T47D (cell line): ENCODE measurements at places on chromosomes 6 and 20.

DNA sequence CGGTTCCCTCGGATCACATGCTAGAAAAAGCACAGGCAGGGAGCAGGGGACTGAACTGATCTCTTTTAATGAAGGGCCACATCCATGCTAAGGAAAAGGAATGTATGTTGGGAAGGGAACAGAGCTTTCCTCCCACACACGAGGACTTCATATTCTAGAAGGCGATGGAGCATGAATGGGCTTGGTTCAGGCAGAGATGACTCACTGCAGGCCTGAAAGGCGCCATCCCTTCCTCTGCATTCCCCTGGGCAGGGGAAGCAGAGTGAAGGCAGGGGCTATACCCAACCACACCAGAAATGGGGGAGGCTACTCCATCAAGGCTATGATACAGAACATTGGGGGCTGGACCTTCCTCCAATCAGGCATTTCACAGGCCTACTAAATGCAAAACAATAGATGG lies 30.6 kb downstream of the ELMO2 start:
- no peak for DNase-seq

GRCh38 chr20:62755817-62756724 lies 40.2 kb upstream of the MRGBP start:
- DNase-seq: peak; percentile 52

GRCh38 chr6:48817333-48818051 lies 645.6 kb downstream of the MMUT start:
- DNase-seq: no peak

GRCh38 chr6:53916804-53917463 lies 122.1 kb downstream of the LRRC1 start:
- no peak for DNase-seq

- no peak for DNase-seq
Observed at GRCh38 chr6:151391471-151392413, at the start of gene ZBTB2. Gene ZBTB2, minus strand, starts transcription at chr6:151391559. Its CDS starts 17,922 bp downstream, at chr6:151373637.

- DNase-seq: no peak
Observed at GRCh38 chr6:10362300-10362699, 52.6 kb downstream of the TFAP2A start.

DNA sequence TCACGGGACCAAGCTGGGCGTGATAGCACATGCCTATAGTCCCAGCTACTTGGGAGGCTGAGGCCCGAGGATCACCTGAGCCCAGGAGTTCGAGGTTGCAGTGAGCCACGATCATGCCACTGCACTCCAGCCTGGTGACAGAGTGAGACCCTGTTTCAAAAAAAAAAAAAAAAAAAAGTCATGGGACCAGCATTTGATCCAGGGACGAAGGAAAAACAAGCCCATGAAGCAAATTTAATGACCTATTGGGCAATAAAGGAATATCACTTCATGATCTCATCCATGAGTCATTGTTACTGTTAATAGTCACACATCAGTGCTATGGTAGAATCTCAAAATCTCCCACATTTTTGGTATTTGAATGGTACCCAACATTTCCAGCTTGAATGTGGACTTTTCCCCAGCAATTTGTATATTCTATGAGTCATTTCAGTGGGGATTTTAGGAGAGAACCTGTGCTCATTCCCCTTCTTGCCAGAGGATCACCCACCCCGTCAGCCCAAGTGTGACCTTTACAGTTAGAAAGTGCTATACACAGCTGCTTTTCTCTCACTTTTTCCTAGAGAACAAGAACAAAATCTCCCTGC lies 8.5 kb upstream of the SOD2 start:
- no peak for DNase-seq

DNA sequence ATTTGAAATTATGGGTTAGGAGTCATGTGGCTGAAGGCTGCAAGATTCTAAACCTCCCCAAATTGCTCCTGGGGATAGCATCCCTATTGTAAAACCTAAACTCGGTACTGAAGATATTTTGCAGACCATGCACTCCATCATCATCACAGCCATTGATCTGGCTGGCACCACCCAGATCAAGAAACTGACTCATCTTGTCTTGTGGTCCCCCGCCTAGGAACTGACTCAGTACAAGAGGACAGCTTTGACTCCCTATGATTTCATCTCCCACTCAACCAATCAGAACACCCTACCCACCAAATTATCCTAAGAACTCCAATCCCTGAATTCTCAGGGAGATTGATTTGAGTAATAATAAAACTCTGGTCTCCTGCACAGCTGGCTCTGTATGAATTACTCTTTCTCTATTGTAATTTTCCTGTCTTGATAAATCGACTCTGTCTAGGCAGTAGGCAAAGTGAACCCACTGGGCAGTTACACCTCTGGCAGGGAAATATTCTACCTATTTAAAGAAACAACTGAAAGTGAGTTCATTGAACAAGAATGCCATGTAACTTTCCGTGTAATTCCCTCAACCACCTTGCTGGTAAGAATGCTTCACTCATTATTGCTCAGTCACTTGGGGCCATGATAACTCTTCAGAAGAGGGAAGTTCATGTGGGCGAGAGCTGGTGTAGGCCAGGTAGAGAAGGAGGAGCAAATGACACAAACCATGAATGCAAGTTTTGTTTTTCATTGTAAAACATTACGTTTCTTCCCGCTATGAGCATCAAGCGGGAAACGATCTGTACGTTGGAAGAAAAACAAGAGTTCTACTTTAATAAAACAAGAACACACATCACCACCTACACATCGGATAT lies 602.9 kb upstream of the ARID1B start:
- DNase-seq: no peak

GRCh38 chr6:12483712-12484111 lies 193.6 kb downstream of the EDN1 start:
- DNase-seq: no peak

- no peak for DNase-seq
Observed at GRCh38 chr6:111445861-111446267, 37.2 kb downstream of the REV3L start.

DNA sequence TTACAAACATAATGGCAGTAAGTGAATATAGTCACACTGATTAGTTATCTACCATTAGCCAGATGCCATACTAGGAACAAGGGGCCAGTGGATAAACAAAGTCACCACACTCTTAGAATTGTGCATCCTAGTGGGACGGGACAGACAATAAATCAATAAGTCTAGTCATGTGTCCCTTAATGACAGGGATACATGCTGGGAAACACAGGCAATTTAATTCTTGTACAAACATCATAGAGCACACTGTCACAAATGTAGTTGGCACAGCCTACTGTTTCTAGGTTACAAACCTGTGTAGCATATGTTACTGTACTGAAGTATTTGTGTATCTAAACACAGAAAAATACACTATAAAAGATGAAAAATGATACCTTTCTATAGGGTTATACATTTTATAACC lies 123.0 kb upstream of the FAM184A start:
- no peak for DNase-seq

DNA sequence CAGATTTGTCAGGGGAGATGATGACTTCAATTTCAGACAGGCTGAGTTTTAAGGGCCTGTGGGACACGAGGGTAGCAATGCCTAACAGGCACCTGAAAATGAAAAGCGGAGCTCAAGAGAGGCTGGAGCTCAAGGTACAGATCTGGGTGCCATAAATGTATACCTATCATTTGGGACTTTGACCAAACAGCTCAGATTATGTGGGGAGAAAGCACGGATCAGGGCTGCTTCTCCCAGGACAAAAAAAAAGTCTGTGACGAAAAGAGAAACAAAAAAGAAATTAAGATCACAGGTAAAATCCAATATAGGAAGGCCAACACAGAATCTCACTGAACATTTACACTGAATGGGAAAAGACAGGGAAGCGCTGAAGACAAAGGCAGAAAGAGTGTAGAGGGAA lies 1.9 kb downstream of the PRELID3B start:
- DNase-seq: no peak

GRCh38 chr20:4491643-4492042 lies 230.1 kb upstream of the PRND start:
- DNase-seq: no peak

DNA sequence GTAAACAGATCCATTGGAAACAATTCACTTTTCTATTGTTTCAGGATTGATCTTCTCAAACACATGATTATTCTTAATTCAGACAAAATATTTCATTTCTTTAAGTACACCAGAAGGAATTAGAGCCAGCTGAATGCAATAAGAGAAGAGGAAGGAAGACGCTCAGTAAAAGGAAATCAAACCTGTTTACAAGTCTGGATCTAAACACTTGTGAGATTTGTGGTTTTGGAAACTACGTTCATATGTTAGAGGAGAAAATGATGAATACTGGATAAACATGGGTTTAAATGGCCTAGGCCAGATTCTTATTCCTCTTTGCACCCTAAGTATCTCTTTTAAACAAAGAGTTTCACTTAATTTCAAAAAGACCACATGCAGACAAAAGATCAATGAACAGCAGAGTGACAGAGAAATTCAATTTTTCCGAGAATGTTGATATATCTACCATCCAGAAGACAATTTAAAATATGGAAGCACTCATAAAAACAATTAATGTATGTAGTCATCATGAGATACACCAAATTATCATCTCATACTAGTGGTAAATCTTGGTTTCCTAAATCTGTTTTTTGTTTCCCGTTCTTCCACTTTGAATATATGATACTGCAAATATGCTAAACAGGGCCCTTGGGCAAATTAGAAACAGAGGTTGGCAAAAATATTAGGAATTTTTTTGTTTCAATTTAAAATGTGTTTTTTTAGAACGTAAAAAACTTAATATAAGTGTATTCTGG lies 703.5 kb upstream of the CITED2 start:
- DNase-seq: no peak

- no peak for DNase-seq
Observed at GRCh38 chr20:53825282-53825681, 231.6 kb upstream of the ZNF217 start.

- no peak for DNase-seq
Observed at GRCh38 chr20:10565191-10565921, 108.4 kb downstream of the JAG1 start.

DNA sequence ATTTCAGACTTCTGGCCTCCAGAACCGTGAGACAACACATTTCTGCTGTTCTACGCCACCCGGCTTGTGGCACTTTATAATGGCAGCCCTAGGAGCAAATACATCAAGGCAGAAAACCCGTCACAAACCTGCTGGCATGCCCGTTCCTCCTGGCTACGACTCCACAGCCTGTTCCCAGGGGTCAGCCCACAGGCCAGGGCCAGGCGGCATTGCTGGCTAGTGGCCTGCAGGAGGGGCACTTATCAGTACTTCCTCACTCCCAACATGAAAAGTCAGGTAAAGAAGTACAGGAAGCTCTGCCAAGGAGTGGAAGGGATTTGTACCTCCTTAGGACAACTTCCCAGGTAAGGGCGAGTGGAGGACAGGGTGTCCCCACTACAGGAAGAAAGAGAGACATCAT lies 223.1 kb upstream of the AGPAT4 start:
- DNase-seq: no peak

DNA sequence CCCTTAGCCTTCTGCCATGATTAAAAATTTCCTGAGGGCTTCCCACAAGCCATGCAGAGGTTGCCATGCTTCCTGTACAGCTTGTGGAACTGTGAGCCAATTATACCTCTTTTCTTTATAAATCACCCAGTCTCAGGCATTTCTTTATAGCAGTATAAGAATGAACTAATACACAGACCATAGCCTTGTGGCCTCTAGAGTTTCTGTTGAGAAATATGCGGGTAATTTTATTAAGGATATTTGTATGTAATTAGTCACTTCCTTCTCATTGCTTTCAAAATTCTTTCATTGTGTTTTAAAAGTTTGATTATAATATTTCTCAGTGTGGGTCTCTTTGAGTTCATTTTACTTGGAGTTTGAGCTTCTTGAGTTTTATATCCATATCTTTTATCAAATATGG lies 484.9 kb downstream of the COL12A1 start:
- no peak for DNase-seq

GRCh38 chr20:13113731-13114130 lies 105.0 kb downstream of the SPTLC3 start:
- DNase-seq: no peak

DNA sequence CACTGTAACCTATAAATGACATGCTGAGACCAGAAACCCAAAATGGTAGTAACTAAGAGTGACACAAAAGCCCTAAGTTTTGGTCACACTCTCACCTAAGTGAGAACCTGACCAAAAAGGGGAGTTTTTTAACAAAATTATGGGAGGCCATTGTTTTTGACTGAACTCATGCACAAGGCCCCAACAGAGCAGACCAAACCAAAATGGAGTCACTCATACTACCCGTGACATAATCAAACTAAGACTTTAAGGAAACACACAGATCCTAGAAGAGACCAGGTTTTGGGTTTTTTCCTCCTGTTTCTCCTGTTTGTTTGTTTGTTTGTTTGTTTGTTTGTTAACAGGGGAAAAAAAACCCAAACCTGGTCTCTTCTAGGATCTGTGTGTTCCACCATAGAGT lies 49.2 kb upstream of the MRAP2 start:
- DNase-seq: no peak

DNA sequence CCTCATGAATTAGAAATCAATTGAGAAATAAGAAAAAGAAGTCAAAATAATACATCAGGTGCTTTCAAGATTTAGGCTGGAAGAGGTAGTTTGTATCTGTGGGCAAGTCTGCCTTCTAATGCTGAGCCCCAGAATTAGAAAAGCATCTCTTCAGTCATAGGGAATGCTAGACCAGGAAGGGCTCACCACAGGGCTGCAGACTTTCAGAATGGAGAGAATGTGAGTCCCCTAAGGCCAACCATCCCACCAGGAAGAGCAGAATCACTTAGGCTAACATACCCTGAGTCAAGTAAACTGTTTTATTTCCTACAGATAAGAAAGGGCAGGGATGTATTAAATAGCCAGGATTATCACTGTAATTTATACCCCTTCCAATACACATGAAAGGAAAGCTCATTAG lies 510.2 kb downstream of the RNF144B start:
- no peak for DNase-seq

GRCh38 chr20:56376331-56376730 lies 15.7 kb downstream of the AURKA start:
- no peak for DNase-seq

DNA sequence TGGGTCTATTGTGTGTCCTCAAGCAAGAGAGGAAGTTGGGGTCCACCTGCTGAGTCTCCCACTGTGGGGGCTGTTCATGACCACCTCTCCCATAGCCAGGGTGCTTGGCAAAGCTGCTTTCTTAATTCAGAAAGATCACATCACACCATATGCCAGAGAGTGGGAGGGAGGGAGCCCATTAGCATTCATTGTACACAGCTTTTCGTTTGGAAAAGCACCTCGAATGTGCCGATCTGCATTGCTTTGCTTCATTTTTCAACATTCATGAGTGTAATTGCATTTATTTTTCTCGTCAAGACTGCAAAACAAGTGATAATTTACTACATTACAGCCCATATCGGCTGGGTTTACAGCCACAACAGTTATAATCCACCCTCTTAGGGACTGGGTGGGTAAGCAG lies 327.3 kb downstream of the PTPRT start:
- no peak for DNase-seq

- DNase-seq: no peak
Observed at GRCh38 chr6:147449405-147450161, 58.9 kb upstream of the SAMD5 start.

- no peak for DNase-seq
Observed at GRCh38 chr6:25352285-25352684, 73.1 kb downstream of the CARMIL1 start.

- no peak for DNase-seq
Observed at GRCh38 chr20:52242237-52243230, 51.0 kb upstream of the ZFP64 start.
